Esophagus squamous epithelium (tissue), 5 donors: ENCODE measurements at places on chromosomes 1 and 21.

GRCh38 chr21:43703035-43703880 lies 15.7 kb upstream of the PDXK start:
- no peak for DNase-seq

- DNase-seq: no peak
Observed at GRCh38 chr1:28437264-28437923, 67.9 kb downstream of the PHACTR4 start.

DNA sequence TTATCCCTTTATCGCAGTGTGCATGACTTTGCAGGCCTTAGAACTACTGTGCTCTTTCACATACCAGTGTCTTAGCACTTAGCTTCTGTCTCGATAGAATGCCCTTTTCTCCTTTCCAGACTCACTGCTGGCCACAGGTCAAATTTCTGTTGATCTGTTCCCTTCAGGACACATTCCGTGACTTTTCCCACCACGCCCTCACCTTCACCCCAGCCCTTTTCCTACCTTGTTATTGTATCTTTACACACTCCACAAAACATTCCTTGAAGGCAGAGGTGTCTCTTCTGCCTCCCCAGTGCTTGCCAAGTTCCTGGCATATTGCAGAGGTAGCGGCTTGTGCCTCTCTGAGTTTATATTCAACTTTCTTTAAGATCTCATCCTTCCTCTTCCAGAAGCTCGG lies 3.7 kb upstream of the IGSF9 start:
- DNase-seq: no peak

DNA sequence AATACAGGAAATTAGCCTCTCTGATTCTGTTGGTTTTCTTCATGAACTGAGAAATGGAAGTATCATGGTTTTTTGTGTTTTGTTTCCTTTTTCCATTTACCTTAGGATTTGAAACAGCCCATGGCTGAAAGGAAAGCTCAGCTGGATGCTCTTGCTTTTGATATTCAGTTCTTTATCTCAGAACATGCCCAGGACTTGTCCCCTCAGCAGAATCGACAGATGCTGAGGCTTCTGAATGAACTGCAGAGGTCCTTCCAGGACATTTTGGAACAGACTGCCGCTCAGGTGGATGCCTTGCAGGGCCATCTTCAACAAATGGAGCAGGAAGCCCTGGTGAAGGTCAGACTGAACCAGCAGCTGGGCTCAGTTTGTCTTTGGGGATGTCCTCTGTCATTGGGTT lies 142.4 kb downstream of the MACF1 start:
- DNase-seq: no peak

DNA sequence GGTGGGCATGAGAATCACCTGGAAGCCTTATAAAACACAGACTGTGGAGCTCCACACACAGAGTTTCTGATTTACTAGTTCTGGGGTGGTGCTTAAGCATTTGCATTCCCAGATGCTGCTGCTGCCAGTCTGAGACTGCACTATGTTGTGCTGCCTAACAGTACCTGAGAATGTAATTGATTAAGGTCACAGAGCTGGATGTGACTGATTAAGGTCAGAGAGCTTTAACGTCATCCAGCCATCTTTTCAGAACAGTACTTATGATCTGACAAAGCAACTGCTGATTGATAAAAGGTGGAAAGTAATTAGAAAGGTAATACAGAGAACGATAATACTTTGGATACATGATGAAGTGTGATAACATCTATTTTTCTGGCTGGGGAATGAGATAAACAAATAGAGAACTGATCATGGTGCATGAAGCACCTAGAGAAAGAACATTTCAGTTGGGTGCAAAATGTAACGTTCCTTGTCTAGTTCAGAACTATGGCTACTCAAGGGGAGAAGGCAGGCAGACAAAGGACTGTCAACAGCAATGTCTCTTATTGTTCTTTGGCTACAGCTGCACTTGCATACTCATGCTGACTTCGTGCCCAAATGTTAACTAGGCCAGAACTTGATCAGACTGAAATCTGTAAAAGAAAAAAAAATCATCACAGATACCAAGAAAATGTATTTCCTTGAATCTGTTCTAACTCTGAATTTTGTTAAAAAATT lies 3.7 kb upstream of the UCK2 start:
- no peak for DNase-seq

GRCh38 chr21:45941338-45941710 lies 40.2 kb upstream of the COL6A1 start:
- no peak for DNase-seq

GRCh38 chr1:75745276-75745675 lies 20.8 kb downstream of the ACADM start:
- DNase-seq: no peak

GRCh38 chr1:75600781-75601180 lies 10.1 kb downstream of the SLC44A5 start:
- DNase-seq: no peak

GRCh38 chr1:215290018-215290417 lies 207.5 kb downstream of the KCNK2 start:
- DNase-seq: no peak

GRCh38 chr1:41578712-41579335 lies 94.3 kb upstream of the EDN2 start:
- DNase-seq: no peak

DNA sequence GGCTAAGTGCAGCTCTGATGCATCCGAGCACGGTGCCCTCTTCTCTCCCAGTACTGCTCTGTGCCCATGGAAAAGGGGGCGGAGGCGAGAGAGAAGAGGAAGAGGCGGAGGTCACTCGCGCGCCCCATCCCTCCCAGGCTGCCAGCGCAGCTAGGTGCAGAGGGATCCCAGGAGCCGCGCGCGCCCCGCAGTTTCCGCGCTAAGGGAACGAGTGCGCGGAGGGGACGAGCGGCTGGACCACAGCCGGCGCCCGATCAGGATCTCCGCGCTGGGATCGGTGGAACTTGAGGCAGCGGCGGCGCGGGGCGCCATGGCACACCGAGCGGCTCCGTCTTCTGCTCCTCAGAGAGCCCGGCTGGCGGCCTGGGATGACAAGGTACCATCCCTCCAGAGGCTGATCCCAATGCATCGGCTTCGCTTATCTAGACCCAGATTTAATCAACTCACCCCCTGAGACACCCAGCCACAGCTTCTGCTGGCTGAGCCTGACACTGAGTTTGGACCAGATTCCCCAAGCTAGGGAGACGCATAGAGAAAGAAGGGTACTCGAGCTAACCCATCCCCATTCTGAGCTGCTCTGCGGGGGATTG lies at the start of gene PTGFR:
Gene PTGFR (plus strand): TSS at position 114 of the 590 bp plus-strand sequence. CDS start 1,770 bp downstream, outside the sequence.
- no peak for DNase-seq

- no peak for DNase-seq
Observed at GRCh38 chr1:30789388-30790255, 32.0 kb upstream of the LAPTM5 start.

DNA sequence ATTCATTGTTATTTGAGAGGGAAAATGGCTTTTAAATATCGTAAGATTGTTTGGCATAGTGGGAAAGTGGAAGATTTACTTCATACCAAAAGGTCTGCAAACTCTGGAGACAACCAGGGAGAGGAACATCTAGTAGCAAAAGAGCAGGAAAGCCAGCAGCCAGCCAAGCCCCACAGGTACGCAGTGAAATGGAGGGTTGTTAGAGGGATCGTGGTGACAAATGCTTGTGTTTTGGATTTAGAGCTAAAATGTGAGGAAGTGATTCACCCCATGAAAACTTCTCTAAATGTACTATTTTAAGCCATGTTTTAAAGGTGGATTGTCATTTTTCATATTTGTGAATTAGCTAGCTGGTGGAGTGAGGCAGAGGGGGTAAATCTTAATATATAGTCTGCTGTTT lies 69.3 kb downstream of the RPS6KC1 start:
- DNase-seq: no peak

DNA sequence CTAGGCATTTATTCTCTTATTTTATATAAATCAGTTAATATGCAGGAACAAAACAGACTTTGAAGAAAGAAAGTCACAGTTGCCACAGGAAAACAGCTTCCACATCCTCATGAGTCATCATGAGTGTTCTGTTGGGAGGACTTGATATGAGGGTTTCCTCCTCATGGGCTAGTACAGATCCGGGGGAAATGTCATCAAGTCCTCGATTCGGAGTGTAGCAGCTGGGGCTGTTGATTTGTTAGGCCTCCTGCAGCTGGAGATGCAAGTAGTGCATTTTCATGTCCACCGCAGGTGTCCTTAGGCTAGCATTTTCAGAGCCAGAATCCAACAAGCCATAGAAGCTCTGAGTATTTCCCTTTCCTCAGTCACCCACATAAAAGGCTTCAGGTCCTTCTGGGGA lies 36.7 kb downstream of the ADAM30 start:
- DNase-seq: no peak

DNA sequence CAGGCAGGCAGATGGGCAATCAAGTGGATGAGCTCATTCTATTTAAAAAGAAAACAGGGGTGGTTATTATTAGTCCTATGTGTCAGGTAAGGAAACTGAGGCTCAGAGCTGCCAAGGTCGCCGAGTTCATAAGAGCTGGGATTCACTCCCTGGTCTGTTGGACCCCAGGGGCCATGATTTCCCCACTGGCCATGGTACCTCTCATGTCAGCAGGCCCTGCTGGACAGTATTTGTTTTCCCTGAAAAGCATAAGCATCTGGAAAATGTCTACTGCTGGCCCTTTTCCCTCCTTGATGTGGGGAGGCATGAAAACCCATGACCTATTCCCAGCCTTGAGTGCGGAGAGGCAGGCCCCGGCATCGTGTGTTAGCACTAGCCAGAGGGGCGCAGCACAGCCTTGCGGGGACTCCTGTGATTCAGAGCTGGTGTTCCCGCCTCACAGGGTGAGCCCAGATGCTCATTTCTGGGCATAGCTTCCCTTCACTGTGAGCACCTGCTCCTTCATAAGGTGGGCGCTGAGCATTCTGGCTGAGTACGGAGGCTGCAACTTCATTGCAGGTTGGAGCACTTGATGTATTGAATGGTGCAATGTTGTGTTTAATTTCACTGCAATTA lies 617.5 kb downstream of the PTPRU start:
- no peak for DNase-seq

GRCh38 chr1:94686882-94687281 lies 133.3 kb upstream of the SLC44A3 start:
- DNase-seq: no peak

- DNase-seq: no peak
Observed at GRCh38 chr1:230152999-230153398, 86.0 kb downstream of the GALNT2 start.

DNA sequence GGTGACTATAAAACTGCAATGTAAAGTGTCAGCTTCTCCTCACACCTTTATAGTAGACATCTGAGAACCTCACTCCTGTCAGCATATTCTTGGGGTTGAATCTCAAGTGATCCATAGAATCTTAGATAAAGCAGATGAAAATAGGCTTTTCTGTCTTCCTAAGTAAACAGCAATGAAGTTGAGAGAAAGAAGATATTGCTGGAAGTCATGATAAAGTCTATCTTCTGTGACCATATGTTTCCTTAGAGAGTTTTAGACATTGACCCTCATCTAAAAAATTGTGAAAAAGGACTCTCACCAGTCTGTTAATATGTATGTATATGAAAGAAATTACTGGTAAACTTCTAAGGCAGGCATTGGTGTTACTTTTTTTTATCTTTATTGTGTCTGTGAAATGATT lies 66.8 kb downstream of the LIPI start:
- DNase-seq: no peak

GRCh38 chr1:36322786-36323635 lies 434 bp downstream of the EVA1B start:
- no peak for DNase-seq

DNA sequence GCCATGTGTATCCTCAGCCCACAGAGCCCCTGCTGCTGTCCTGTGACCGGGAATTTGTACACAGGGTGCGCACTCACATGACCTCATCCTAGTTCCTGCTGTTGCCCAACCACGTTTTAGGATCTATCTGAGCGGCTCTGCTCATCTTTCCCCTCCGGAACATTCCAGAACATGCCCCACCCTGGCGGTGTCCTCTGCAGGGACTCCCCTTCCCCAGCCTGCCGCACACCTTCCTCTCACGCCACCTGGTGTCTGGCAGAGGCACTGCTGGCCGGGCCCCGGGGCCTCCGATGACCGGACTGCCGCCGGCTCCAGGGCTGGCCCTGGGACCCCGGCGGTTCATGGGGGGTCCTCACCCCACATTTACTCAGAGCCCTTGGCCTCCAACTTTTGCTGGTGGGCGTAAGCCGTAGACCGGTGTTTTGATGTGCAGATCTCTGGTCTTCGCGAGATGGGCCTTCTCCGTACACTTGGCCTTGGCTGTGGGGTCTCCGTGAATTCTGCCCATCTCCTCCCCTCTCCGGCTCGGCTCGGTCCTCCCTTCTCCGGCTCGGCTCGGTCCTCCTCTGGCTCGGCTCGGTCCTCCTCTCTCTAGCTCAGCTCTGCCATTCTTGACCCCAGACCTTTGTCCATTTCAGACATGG lies 29.5 kb downstream of the ARHGEF16 start:
- DNase-seq: no peak

DNA sequence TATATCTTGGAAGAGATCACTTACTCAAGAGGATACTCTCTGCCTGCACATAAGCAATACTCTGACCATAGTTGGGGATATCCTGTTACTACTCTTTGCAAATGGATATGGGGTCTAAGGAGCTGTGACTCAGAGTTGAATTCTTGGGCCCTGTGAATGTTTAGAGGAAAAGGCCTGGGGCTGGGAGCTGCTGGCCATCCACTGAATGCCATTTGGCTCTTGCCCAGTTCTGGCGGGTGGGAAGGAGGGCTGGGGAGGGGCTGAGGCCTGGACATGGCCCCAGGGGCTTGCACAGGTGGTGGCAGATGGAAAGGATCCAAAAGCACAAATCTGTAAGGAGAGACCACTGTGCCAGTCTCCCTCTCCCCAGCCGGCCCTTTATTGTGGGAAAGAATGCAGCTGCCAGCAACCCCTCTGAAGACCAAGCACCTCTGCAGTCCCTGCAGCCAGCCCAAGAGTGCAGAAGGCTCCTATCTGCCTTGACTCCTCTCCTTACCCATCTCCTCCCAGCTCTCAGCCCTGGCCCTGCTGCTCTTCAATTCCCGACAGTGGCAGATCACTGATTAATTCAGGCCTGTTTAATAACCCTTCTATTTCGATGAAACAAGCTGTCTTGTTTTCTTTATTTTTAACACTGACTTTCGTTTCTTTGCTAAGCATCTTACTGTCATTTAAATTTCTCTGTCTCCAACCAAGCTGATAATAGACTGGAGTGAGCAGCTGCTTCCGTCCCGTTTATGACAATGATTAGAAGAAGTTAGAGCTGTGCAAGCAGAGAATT lies 12.1 kb downstream of the PLXNA2 start:
- no peak for DNase-seq

GRCh38 chr1:11331036-11331944 lies 58.3 kb downstream of the UBIAD1 start:
- no peak for DNase-seq

GRCh38 chr1:94100785-94101612 lies 19.9 kb downstream of the ABCA4 start:
- DNase-seq: no peak

- DNase-seq: no peak
Observed at GRCh38 chr1:234915924-234916675, 212.5 kb downstream of the TOMM20 start.

DNA sequence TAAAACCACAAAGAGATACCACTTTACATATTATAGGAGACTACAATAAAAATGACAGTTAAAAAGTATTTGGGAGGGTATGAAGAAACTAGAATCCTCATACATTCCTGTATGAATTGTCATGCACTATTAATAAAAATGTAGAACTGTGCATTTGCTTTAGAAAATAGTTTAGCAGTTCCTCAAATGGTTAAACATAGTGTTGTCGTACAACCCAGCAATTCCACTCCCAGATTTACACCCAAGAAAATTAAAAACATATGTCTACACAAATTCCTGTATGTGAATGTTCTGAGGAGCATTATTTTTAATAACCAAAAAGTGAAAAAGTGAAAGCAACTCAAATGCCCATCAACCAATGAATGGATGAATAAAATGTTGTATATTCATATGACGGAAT lies 23.1 kb upstream of the PDE4B start:
- no peak for DNase-seq
